ENCODE measurements at places on chromosomes 4 and X.

DNA sequence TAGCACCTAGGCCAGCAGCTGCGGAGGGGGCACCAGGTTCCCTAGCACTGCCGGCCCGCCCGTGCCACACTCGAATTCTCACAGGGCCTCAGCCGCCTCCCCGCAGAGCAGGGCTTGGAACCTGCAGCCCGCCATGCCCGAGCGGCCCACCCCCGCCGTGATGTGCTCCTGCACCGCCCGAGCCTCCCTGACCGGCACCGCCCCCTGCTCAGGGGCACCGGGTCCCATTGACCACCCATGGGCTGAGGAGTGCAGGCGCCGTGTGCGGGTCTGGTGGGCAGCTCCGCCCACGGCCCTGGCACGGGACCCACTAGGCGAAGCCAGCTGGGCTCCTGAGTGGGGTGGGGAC lies 35.4 kb upstream of the ENPP6 start:
- no peak for DNase-seq

- no peak for DNase-seq
These were observed 1.5 kb downstream of the PLS3 start for GRCh38 chrX:115562480-115562847.

DNA sequence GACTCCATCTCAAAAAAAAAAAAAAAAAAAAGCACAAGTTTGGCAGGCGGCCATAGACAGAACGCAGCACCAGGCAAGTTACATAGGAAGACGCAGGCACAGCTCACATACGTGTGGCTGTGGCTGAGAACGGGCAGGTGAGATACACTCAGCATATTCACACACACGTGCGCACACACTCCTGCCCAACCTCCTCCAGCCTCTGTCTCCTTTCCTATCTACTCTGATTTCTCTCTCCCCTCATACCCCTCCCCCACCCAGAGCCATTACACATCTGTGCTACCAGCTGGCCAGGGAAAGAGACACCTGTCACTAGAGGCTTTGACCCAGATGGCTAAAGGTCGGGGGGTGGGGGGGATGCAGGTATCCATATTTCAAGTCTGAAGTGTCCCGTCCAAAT lies 2.2 kb upstream of the SLC38A5 start:
- no peak for DNase-seq

DNA sequence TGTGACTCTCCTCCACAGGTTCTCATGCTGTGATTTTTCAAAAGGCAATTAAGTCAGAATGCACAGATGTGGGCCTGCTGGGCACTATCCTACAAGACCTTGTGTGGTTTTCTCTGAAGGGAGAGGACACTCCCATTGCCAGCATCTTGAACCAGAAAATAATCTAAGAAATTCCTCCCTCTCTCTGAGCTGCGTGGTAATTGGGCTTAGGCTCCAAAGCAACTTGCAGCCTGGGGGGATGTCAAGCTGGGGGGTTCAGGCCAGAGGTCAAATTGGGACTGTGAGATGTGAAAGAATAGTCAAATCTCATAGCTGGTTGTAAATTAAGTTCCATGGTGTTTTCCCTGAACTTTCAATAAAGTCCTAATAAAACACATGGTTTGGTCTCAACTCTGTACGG lies 350.6 kb upstream of the SLC7A11 start:
- DNase-seq, result no peak

DNA sequence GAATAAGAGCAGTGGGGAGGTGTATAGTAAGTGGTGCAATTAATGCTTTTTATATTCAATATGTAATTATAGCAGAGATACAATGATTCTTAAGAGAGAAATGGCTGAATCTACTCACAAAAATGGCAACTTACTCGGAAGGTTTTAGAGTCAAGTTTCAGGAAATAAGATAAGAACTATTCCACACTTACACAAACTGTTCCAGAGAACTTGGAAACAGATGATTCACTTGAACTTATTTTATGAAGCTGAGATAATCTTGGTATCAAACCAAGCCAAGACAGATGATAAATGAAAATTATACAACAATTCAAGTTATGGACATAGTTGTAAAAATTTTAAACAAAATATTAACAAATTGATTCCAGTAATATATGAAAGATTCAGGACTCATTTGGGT lies 311.3 kb upstream of the HS3ST1 start:
- DNase-seq, result no peak

DNA sequence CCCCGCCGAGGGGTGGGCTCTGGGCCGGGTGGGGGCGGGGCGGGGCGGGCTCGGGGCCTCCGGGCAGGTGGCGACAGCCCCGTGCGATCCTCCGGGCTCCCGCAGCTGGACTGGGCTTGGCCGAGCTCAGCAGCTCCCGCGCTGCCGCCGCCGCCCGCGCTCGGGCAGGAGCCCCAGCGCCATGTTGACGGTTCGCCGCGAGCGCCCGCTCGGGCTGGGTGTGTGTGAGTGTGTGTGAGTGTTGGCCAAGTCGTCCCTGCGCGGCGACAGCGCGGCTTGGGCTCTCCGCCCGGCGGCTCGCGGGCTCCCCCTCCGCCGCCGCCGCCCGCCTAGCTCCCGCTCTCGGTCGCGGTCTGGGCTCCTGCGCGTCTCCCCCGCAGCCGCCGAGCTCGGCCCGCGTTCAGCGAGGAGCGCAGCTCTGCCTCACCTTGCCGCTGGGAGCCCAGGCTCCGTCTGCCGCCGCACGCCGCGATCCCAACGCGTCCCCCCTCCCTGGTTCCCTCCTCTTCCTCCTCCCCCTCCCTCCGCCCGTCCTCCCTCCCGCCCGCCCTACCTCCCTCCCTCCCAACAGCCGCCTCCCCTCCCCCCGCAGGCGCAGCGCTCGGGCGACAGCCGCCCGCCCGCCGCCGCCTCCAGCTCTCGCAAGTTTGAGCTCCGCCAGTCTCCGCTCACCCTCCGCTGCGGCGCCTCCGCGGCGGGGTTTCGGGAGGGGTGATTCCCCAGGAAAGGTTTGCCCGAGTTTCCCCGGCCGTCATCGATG lies at the start of gene BCOR:
Gene BCOR (minus strand): TSS at position 455 of the 760 bp plus-strand sequence. CDS start 20,029 bp downstream, outside the sequence.
- DNase-seq, result no peak

DNA sequence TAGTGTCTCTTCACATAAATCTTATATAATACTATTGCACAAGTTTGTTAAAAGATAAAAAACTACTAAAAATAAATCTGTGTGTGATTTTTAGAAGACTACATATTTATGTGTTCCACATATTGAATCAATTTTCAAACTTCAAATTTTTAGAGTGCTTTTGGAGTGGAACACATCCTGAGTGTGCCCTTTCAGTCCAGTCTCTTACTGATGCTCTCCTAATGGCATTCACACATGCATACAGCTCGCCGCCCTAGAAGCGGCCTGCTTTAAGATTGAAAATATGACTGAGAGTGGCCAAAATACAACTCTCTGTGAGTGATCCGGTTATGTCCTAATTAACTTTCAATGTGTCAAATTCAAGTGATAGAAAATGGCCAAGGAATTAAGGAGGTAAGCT lies 628.8 kb downstream of the ANKRD50 start:
- DNase-seq, result no peak

- no peak for DNase-seq
These were observed 14.1 kb downstream of the RPGR start for GRCh38 chrX:38313190-38313589.

- no peak for DNase-seq
These were observed 4.6 kb upstream of the KANTR start for GRCh38 chrX:53089224-53089842.

- no peak for DNase-seq
These were observed 87.0 kb downstream of the EFNB1 start for GRCh38 chrX:68915778-68916177.

GRCh38 chr4:168118116-168118655 lies 25.8 kb downstream of the ANXA10 start:
- no peak for DNase-seq

- DNase-seq, result no peak
These were observed 42.6 kb downstream of the RAB28 start for GRCh38 chr4:13441506-13441905.

GRCh38 chrX:40460926-40461325 lies 119.8 kb upstream of the ATP6AP2 start:
- no peak for DNase-seq

DNA sequence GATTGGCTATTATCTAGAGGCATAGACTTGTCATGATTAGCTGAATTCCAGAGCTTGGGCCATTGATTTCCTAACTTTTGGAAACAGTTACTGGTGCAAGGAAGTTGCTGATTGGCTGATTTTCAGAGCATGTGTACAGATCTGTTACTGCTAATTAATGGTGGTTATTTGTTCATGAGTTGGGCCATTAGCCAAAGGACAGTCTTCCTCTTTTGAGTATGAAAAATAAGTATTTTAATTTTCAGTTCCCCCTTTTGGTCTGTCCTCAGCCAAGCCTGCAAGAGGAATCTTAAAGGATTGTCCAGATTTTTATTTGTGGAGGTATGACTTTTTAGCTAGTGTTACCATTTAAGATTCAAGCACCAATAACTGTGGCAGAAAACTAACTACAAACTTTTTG lies 7.0 kb upstream of the DSPP start:
- no peak for DNase-seq

DNA sequence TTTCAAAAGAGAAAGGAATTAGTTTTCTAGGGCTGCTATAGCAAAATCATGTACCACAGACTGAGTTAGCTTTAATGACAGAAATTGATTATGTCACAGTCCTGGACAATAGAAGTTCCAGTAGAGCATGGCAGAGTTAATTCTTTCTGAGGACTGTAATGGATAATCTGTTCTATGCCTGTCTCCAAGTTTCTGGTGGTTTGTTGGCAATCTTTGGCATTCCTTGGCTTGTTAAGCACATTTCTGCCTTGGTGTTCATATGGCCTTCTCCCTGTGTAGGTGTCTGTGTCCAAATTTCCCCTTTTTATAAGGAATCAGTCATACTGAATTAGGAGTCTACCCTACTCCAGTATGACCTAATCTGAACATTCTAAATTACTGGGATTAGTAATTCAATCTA lies 336.1 kb upstream of the PABPC4L start:
- DNase-seq, result no peak

- no peak for DNase-seq
These were observed 281.7 kb downstream of the RCHY1 start for GRCh38 chr4:75232546-75232945.

DNA sequence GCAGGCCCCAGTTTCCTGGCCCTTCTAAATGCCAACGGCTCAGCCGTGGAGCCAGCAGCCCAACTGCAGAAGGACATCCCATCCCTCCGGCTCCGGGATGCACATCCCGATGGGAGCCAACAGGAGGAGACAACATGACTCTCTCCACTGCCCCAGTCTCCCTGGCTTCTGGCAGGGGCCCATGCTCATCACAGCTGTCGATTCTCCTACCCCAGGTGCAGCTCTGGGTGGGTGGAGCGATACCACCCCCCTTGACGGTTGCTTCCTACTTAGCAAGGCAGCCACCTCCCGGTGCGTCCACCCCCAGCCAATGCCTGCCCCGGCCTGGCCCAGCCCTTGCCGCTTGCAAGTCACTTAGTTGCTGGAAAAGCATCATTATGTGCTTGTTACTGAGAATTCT lies 19.5 kb downstream of the ZNF275 start:
- no peak for DNase-seq

GRCh38 chr4:73922766-73923630 lies 53.8 kb downstream of the CXCL1 start:
- DNase-seq, result no peak

- DNase-seq, result no peak
These were observed 70.9 kb downstream of the MAGEB5 start for GRCh38 chrX:26286836-26287235.

GRCh38 chr4:135371137-135371536 lies 1169.5 kb upstream of the PABPC4L start:
- no peak for DNase-seq

- DNase-seq, result no peak
These were observed 81.5 kb downstream of the FAM193A start for GRCh38 chr4:2617955-2618354.

- DNase-seq, result no peak
These were observed 273.4 kb downstream of the HS3ST1 start for GRCh38 chr4:11155208-11155867.

GRCh38 chrX:42219231-42219630 lies 295.9 kb upstream of the CASK start:
- DNase-seq, result no peak

DNA sequence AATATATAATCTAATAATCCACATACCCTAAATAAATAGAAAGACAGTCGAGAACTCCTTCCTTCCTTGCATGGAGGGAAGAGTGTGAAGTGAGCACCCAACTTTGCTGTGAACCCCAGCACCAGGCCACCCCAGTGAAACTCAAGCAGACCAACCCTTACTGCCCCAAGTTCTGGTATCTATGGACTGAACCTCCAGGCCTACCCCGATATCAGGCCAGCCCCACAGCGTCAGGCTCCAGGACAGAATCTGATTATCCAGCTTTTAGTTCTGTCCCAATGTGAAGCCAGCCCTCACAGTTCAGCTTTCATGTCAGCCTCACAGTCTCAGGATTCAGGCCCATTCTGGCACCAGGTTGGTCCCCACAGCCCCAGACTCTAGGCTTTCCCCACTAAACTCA lies 1617.2 kb upstream of the AGA start:
- no peak for DNase-seq

GRCh38 chr4:99591757-99592156 lies 17.1 kb downstream of the MTTP start:
- no peak for DNase-seq

DNA sequence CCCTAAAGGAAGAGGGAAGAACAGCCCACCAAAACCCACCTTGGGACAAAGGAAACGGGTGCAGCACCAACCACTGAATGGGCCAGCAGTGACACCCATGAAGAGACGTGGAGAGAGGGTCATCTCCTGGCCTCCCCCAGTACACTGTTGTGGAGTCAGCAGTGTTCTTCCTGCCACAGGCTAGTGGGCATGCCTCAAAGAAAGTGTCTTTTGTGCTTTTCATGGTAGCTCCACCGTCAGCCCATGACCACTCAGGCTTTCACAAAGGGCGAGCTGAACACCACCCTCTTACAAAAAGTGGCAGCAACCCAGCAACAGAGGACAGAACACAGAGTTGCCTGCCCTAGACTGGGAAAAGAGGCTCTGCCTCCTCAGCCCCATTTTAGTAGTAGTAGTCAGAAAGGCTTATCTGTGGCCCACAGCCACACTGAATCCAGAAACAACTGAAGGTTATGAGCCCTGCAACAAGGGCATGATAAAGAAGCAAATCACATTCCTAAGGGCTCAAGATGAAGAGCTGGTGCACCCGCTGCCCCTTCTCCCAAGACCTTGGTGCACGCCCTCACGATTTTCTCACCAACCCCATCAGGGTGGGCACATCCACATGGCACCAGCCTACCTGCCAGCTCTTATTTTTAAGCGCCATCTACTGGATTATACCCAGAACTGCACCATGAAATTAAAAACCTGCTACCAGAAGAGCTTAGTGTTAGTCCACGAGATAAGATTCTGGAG lies 53.1 kb downstream of the RAB28 start:
- no peak for DNase-seq

DNA sequence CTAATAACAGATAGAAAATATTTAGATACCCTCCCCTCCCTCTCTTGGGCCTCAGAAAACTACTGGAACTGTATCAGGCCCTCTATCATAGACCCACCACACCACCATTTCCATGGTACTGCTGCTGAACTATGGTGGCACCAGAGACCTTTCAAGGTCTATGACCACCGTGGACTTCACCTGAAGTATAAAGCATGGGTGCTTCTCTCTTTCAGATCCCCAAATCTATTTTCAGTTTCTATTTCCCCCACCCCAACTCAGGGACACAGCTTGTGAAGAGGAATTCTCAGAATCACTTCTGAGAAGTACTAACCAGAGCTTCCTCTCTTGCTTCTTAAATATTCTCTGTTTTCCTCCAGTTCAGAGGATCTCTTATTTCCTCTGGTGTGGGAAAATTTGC lies 840.8 kb upstream of the HTR2C start:
- no peak for DNase-seq

Measured in GM12891 (cell line).